Ovary (tissue), 10 donors: ENCODE measurements at places on chromosomes 5 and 9. TPM values are rescaled to one million over a fixed set of nuclear protein-coding genes. Genes with fewer than 3 reads are reported as not detected.

GRCh38 chr5:5799826-5800225, 377.3 kb downstream of the ICE1 start:
- H3K27me3 ChIP-seq: no peaks in the 10 kb centered on the region
- no peak for DNase-seq
- no peaks in the 10 kb centered on the region for H3K4me1 ChIP-seq
- H3K4me3 ChIP-seq: no peak overlapping the region
- no peak overlapping the region for H3K27ac ChIP-seq

DNA sequence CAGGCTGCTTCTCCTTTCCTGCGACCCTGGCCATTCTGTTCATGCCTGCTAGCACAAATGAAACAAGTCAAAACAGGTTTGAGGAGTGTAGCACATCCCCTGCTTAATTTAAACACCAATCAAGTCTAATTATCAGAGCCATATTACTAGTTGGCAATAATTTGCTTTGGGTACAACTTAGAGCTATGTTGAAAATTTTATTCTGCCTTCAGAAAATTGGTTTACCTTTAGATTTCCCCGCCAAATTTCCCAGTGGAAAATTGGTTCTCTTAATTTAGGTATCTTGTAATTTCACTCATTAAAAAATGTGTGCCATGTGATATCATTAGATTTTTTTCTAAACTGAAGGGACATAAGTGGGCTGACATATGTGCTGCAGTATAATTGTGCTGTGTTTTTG, 265.8 kb downstream of the MAST4 start:
- no peak overlapping the region for H3K27ac ChIP-seq
- no peak for DNase-seq

- no peak for DNase-seq
- H3K4me1 ChIP-seq: no peaks in the 10 kb centered on the region
- no peak overlapping the region for H3K4me3 ChIP-seq
- no peak overlapping the region for H3K27ac ChIP-seq
Measured at GRCh38 chr9:3586066-3586465, 60.3 kb upstream of the RFX3 start.

- no peaks in the 10 kb centered on the region for H3K27me3 ChIP-seq
- peaks cover 8% of the 10 kb centered on the region for H3K4me1 ChIP-seq
- no peak overlapping the region for H3K4me3 ChIP-seq
- H3K27ac ChIP-seq: no peak overlapping the region
Measured at GRCh38 chr9:16120231-16120641, 567.4 kb downstream of the CCDC171 start.

- no peaks in the 10 kb centered on the region for H3K27me3 ChIP-seq
- H3K36me3 ChIP-seq: no peaks in the 10 kb centered on the region
- no peak overlapping the region for H3K27ac ChIP-seq
- no peak overlapping the region for H3K4me3 ChIP-seq
Measured at GRCh38 chr5:14723701-14724132, 59.2 kb downstream of the OTULIN start.

Gene CAPSL
- 28.8 TPM for total RNA-seq

Gene PTGES
- total RNA-seq: 1.6 TPM
